ENCODE measurements at places on chromosomes 4 and X. TPM values are rescaled to one million over a fixed set of nuclear protein-coding genes. Genes with fewer than 3 reads are reported as not detected.

DNA sequence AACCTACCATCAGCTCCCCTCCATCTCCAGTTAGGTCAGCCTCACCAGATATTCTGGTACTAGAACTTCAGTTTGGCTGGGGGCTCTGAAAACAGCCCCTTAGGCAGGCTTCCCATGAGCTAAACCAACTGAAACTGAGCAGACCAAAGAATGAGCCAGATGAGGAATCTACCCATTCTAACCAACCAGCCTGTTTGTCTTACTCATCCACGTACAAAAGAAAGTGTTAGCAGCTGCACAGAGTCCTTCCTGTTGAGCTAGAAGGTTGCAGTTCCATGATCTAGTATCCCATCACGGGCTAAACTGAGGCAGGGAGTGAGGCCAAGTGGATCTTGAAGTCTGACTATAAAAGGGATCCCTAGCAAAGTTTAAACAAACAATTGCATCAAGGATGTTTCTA is 17.5 kb downstream of the MAGEA9B start:
- no peak for DNase-seq

DNA sequence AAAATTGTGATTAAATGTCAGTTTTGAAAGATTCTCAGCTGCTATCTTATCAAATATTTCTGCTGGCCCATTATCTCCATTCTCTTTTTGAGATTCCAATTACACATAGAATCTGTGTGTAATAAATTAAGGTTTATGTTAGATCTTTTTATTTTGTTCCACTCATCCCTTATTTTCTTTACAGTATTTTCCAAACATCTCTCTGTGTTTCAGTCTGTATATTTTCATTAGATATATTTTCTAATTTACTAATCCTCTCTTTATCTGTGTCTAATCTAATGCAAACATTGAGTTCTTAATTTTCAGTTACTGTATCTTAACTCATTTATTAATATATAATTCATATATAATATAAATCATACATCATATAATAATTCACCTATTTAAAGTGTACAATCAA is 268.7 kb downstream of the DCHS2 start:
- no peak for DNase-seq

NPY2R gene
- total RNA-seq: not detected

TRPC3 gene
- total RNA-seq: 0.65 TPM

STBD1 gene
- 37.6 TPM for total RNA-seq

Data from cardiac septum (tissue), 1 donor.